ENCODE measurements at places on chromosomes 7 and 10.
A peak's percentile ranks its signal among the peaks of the same experiment; 100 is the strongest.

- no peak for DNase-seq
Observed at GRCh38 chr7:28200598-28200997, 20.0 kb upstream of the JAZF1 start.

DNA sequence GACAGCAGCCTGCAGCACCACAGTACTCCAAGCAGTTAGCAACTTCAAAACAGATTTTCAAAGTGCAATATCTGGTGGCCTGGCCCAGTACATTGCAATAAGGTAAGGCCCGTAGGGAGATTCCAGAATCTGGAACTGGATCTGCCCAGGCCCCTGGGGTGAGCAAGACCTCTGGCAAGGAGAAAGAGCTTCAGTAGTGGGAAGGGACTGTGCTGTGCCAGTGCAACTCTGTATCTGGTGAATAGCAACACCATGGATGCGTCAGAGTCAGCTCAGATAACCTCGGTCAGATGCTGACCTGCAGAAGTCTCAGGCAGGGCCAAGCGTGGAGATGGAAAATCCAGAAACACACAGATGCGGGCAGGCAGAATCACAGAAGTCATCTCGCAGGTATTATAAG lies 30.3 kb downstream of the ELMO1 start:
- no peak for DNase-seq

GRCh38 chr7:6317797-6318438 lies 45.5 kb upstream of the CYTH3 start:
- no peak for DNase-seq

DNA sequence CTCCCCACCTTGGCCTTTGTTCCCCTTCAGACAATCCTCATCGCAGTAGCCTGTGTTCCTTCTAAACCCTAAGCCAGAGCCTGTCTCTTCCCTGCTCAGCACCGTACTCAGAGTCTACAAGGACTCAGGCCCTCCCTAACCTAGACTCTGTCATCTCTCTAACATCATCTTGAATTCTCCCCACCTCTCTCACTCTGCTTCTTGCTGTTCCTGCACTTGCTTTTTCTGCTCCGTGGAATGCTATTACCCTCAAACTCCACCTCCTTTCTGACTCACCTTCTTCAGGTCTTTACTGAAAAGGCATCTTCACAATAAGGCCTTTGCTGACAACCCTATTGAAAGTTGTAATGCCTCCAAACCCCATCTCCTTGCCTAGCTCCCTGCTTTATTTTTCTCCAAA lies 141.0 kb downstream of the DKK1 start:
- no peak for DNase-seq

DNA sequence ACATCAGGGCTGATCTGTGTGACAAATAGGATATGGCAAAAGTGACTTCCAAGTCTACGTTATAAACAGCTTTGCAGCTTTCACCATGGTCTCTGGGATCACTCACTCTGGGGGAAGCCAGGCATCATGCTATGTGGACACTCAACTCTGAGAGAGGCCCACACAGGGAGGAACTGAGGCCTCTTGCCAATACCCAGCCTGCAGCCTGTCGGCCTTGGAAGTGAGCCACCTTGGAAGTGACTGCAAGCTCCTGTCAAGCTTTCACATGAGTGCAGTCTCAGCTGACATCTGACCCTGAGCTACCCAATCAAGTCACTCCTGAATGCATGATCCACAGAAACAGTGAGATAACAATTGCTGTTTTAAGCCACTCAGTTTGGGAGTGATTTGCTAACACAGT lies 56.5 kb downstream of the MMRN2 start:
- no peak for DNase-seq

- DNase-seq = no peak
Observed at GRCh38 chr10:117294039-117294645, 53.2 kb downstream of the SLC18A2 start.

- no peak for DNase-seq
Observed at GRCh38 chr10:97714401-97715258, 1.1 kb downstream of the MARVELD1 start.

DNA sequence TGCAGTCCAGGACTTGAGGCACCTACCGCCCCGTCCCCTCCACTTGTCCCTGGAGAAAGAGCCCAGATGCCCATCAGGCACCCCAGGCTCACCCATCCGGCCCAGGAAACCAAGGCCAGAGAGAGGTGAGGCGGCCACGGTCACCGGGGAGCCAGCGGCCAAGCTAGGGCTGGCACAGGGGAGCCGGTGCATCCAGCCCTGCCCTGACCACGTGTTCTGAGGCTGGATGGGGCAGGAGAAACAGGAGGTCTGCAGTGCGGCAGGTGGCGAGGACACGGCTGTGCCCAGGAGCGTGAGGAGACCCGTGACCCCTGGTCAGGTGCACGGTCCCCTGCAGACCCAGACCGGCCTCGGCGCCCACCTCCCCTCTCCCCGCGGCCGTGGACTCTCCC lies 27.6 kb downstream of the UNCX start:
- DNase-seq = no peak

DNA sequence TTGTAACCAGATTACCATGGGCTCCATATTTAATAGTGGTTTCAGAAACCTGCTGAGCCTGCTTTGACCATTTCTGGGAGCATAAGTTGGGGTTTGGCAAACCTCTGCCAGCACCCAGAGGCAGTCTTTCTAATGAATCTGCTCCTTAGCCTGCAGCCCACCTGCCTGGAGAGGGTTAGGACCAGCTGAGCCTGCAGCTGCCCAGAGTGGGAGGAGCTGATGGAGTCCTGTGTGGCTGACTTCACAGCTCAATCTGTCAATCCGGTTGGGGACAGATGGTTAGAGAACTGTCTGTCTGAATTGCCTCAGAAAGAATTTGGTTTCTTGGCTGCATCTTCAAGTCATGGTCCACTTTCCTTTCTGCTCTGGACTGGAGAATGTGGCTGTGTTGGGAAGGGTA lies 444.6 kb downstream of the NRG3 start:
- no peak for DNase-seq

GRCh38 chr10:48946332-48946731 lies 6.7 kb upstream of the LRRC18 start:
- DNase-seq = no peak

- no peak for DNase-seq
Observed at GRCh38 chr10:3471472-3471871, 298.9 kb upstream of the PITRM1 start.

DNA sequence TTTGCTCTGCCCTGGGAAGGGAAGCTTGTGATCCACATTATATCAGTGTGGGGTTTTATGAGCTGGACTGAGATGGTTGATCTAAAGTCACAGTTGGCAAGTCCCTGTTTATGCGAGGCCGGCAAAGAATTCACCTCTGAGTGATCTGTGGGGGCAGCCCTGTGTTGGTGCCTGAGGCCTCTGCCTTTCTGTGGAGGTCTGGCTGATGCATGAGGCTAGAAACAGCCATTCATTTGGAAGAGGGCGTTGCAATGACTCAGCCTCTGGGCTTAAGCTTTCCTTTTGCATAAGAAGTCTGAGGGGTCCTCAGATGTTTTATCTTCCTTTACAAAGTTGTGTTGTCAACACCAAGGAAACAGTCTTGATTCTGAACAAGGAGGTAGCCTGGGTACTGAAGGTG lies 126.9 kb downstream of the MGMT start:
- no peak for DNase-seq

- no peak for DNase-seq
Observed at GRCh38 chr7:86968618-86969017, 90.8 kb downstream of the ELAPOR2 start.

DNA sequence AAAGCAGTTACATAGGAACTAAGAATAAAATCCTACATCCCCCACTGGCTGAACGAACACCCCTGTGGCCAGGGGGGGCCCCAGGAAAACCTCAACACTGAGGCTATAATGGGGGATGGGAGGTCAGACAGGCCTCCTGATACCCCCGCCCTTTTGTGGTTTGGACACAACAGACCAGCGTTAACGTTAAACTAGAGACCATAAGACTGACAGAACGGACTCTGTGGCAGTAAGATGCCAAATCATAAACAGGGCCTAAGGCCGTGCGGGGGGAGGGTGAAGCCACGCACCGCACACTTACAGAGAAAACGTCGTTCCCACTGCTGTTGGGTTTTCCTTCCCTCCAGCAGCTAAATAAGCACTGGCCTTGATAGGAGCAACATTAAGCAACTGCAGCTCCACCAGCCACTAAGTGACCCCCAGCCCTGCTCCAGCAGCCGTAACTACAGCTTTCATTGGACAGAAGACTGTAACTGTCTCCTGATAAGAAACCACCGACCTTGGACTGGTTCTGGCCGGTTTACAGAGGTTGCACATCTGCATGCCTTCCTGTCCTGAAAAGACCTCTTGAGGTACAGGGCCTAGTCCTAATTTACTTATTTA lies 3.4 kb upstream of the PPP2R2D start:
- DNase-seq = no peak

DNA sequence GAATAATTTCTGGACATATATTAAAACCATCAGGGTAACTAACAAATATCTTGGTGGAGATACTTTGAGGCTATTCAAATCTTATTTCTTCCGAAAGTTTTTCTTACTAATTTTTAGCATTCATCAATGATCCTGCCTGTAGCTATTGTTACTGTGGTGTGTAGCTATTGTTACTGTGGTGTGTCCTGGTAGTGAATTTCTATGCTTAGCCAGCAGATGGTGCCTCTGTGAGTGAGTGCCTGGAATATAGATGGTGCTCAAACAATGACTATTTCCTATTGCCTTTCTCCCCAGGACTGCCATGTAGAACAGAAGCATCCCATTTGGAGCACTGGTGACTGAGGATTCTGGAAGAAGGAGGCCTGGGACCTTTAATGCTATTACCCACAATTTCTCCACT lies 245.7 kb downstream of the CCSER2 start:
- DNase-seq = no peak

GRCh38 chr7:31192986-31193385 lies 140.9 kb downstream of the ADCYAP1R1 start:
- DNase-seq = peak; percentile 50

- no peak for DNase-seq
Observed at GRCh38 chr10:91564508-91564907, 68.4 kb downstream of the PPP1R3C start.

DNA sequence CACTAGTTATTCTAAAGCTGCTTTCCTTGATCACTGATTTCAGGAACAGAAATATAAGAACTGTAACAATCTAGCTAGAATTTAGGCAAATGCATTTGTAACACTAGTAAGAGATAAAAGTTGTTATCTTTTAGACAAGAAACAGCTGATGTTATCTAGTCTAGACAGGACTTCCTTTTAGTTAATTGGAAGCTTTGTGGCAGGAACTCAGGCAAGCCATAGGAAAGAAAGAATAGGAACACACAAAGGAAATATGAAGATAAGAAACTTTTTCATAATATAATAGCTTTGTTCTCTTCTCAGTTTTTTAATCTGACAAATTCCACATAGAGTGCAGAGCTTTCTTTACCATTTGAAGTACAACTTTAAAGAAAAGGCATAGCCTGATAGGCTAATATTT lies 59.0 kb upstream of the AGR3 start:
- DNase-seq = no peak

DNA sequence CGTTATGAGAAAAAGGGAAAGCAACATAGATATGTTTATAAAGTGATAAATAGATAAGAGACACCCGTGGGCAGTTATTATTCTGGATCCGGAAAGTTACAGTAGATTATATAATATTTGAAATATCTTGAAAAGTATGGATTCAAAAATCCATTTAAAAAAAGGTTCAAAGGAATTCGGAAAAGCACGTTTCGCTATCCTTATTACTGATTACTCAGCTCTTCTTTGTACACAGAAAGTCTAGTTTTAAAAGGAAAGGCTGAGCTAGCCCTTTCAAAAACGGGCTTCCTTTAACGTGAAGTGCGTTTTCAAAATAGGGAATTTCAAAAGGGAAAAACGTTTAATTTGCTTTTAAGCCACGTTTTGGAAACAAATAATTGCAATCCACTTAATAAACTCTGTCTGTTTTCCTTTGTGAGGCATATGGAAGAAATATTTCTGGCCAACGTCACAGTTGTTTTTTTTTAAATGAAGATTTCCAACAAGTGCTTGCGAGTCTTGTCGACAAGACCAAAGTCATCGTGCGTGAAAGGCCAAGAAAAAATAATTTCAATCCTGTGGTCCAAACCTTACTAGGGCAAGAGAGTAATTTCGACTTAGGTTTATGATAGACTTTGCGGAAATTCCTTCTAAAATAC lies 2.2 kb upstream of the SKIDA1 start:
- no peak for DNase-seq

DNA sequence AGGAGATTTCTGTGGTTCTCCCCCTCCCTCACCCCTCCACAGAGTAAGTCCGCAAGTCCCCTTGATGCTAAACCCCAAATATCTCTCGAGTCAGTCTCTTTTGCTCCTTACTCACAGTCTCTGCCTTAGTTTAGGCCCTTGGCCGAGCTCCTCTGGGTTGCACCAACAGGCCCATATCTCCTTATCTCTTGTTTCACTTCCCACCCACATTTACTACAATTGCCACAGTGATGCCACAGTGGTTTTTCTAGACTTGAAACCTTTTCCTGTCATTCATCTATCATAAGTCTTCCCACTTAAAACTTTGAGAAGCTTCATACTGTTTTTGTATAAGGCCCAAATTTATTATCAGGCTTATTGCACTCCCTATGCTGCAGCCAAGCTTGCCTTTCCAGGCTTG lies 23.4 kb upstream of the NME8 start:
- DNase-seq = no peak

DNA sequence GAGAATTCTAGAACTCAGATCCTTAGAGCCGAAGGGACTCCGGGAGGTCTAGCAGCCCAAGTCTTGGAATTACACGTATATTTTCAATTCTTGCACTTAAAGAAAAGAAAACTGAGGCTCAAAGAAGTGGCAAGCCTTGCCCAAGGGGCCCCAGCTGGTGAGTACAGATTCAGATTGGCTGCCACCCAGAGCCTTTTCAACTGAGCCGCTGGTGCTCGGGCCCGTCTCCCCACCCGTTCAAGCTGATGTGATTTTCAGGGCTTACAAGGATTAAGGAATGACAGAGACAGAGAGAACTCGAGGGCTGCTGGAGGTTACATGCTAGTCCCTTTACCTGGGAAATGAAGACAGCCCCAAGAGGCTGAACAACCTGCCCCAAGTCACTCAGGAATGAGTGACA lies 117.8 kb downstream of the ABLIM1 start:
- DNase-seq = no peak

GRCh38 chr7:23242935-23243334 lies 3.6 kb upstream of the GPNMB start:
- no peak for DNase-seq

DNA sequence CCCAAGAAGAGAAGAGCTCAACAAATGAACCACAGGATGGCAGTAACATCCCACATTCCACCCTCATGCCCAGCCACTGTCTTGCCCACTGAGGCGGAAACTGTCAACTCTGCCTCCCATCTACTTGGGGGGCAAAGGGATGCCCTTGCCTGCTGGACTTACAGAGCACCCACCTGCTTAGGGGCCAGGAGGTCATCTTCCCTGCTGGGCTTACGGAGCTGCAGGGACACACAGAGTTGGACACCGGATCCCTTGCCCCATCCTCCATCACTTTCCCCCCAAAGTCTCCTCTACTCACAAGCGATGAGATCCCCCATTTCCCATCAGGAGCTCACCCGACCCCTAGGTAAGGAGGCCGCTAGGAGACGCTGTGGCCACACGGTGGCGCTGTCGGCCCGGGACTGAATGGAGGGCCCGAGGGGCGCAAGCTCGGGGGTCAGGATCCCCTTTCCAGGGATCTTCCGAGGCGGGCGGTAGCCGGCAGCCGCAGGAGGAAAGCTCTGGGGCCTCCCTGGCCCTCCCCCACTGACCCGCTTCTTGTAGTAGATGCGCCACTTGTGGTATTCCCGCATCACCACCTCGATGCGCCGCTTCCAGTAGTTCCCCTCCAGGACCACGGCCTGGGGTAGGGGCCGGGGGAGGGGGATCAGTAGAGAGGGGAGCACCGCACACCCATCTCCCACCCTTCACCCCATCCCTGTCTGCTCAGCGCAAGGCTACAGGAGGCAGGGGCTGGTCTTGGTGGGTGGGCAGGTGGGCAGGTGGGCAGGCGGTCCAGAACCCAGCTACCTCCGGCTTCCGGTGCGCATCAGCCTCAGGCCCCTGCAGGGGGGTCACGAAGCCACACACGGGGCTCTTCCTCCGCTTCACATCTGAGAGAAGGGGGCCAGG lies 17.3 kb downstream of the MLXIPL start:
- no peak for DNase-seq

Data from NCI-H2081 treated with DMSO at 0.1 percent for 48 hours (cell line).